GM12892 (cell line): ENCODE measurements at places on chromosomes 2 and 18.

DNA sequence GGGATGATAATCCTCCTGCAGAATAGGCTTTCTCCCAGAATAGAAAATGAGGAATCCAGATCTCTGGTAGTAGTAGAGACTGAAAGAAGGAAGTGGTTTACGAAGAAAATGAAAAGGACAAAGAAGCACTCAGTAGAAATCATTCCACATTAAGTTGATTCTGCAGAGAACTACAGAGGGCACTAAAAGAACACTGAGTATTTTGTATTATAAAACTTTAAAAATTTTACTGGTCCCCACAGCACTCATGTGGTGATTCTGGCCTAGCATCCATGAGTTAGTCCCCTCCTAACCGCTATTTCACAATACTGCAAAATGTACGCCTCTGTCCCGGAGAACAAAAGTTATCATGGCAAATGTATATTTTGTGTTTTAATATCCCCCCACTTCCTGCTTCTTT lies 42.9 kb upstream of the SLC35F5 start:
- no peak for DNase-seq

DNA sequence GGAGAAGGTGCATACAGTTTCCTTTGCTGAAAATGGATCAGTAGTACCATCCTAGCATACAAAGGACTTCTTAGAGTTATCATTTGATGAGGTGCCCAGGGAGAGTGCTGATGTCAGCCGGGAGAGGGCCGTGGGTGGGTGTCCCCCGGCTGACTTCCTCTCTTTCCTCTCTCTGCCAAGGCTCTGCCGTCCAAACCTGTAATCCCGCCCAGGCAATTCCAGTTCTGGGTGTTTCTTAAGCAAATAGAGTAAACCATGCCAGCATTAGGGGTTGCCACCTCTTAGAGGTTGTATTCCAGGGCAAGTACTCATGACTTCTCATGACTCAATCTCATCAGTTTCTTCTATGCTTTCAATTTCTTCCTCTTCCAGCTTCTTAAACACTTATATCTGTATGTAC lies 117.2 kb downstream of the GATA6 start:
- no peak for DNase-seq

- DNase-seq, result no peak
Measured at GRCh38 chr2:16186661-16187481, 246.5 kb downstream of the MYCN start.

- DNase-seq, result no peak
Measured at GRCh38 chr18:27668158-27668557, 483.1 kb upstream of the CHST9 start.

DNA sequence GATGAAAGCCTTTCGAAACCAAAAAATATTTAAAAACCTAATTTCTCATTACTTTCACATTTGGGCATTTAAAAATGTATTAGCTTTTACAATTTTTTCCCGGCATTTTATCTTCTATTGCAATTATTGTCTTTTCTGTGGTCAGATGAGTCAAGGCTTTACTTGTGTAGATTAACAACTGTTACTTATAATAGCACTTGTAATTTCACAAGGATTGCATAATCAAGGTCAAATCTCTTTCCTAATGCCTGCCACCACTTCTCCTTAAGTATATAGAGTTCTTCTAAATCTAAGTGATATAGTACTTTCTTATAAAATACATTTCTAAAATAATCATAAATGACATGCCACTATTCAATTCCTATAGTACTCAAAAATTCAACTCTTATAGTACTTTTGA lies 67.2 kb downstream of the SLC8A1 start:
- no peak for DNase-seq

DNA sequence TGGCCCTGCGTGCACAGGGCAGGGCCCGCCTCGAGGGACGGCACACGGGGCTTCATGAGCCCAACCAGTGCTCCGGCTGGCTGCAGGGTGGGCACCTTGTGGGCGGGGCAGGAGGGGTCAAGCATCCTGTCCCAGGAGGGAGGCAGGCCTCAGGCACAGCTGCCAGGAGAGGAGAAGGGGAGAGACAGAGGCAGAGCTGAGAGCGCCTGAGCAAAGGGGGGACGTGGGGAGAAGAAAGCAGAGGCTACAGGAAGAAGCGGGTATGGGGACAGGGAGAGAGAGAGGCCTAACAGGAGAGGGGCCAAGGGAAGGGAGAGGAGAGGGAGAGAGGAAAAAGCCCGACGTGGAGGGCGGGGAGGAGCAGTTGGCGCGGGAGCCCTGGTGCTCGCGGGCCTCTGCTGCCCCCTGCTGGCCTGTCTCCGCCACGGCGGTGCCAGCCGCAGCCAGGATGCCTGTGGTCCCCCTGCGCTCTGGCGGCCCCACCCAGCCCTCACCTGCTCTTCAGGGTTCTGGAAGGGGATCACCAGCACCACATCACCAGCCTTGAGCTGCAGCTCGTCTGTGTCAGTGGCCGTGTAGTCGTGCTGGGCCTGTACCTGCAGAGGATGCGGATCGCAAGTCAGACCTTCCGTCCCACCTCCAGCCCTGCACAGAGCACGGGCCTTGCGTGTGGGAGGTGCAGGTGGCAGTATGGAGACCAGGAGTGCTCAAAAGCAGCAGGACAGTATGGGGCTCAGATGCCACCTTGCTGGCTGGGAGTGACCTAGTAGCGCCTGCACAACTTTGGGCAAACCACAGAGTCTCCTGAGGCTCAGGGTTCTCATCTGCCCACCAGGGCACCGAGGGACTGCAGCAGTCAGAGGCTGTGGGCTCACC lies 56.8 kb downstream of the BIN1 start:
- peak; percentile 94 for DNase-seq

DNA sequence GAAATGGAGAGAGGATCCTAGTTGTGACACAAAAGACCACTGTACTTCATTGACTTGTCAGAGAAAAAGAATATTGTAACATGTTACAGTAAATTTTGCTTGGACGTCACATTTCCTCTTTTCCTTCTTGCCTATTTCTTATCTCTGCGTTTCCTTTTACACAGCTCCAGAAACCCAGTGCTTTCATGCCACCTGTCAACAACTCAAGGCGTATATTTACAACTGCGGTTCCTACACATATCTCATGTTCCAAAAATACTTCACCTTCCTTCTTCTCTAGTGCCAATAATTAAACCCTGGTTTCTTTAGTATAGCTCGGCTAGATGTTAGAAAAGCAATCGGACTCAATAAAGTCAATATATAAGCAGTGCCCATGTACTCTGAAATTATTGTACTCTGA lies 911.5 kb upstream of the FSHR start:
- no peak for DNase-seq

- no peak for DNase-seq
Measured at GRCh38 chr2:172220121-172220520, 117.4 kb upstream of the DLX2 start.

DNA sequence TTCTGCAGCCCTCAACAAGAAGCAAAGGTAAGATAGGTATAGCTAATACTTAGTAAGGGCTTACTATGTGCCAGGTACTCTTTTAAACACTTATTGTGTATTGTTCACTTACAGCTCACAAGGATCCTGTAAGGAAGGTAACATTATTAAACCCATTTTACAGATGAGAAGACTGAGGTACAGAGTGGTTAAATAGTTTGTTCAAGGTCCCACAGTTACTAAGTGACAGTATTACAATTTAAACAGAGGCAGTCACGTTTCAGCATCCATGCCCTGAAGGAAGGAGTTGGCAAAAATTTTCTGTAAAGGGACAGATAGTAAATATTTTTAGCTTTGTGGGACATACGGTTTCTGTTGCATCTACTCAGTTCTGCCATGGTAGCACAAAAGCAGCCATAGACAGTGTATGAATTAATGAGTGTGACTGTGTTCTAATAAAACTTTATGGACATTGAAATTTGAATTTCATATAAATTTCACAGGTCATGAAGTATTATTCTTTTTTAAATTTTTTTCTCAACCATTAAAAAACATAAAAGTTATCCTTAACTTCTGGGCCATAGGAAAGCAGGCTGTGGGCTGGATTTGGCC lies 75.7 kb downstream of the LTBP1 start:
- DNase-seq, result no peak

GRCh38 chr2:55438391-55439100 lies 18.9 kb upstream of the CCDC88A start:
- no peak for DNase-seq

GRCh38 chr2:104562537-104562936 lies 291.4 kb upstream of the POU3F3 start:
- no peak for DNase-seq

DNA sequence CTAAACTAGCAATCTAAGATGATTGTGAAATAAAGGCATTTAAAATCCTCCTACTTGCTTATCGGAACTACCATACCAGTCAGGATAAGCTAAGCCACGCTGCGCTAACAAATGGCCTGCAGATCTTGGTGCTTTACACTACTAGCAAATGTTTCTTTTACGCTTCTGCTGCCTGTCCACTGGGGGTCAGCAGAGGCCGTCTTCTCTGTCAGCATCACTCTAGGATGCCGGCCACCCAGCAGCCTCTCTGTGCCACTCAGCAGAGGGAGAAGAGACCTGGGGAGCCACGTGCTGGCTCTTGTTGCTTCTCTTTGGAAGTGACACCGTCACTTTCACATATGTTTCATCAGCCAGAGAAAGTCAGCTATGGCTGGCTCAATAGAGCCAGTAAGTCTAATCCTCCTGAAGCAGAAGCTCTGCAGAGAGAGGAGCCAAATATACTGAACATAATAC lies 36.6 kb downstream of the COPS8 start:
- peak; percentile 27 for DNase-seq

- no peak for DNase-seq
Measured at GRCh38 chr2:63861220-63861822, 19.6 kb downstream of the UGP2 start.

DNA sequence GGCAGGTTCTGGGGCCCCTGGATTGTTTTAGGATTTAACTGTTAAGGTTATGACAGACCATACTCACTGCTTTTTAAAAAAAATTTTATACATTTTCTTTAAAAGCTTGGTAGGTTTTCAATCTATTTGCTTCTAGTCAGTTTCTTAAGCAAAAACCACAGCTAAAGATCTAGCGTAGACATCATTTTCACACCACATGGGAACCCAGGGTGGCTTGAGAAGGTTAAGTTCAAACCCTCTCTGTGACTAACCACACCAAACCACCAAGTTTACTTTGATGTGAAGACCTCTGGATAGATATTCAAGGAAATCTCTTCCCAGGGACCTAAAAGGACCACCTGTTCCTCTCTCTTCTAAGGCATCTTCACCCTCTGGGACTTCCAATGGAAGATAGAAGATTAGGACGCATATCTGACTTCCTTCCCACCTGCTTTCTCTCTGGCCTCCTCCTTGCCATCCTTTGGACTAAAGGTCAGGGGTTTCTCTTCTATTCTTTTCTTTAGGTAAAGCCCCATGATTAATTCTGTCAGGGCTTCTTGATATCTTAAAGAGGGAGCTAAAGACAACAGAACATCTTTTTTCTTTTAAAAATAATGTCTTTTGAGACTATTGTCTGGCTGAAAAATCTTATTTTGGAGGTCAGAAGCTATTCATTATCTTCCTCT lies 32.3 kb downstream of the FOSL2 start:
- DNase-seq, result no peak

GRCh38 chr2:95551055-95551568 lies 40.7 kb upstream of the TRIM43 start:
- DNase-seq, result no peak

- DNase-seq, result no peak
Measured at GRCh38 chr2:227201771-227202170, 37.3 kb downstream of the COL4A3 start.

DNA sequence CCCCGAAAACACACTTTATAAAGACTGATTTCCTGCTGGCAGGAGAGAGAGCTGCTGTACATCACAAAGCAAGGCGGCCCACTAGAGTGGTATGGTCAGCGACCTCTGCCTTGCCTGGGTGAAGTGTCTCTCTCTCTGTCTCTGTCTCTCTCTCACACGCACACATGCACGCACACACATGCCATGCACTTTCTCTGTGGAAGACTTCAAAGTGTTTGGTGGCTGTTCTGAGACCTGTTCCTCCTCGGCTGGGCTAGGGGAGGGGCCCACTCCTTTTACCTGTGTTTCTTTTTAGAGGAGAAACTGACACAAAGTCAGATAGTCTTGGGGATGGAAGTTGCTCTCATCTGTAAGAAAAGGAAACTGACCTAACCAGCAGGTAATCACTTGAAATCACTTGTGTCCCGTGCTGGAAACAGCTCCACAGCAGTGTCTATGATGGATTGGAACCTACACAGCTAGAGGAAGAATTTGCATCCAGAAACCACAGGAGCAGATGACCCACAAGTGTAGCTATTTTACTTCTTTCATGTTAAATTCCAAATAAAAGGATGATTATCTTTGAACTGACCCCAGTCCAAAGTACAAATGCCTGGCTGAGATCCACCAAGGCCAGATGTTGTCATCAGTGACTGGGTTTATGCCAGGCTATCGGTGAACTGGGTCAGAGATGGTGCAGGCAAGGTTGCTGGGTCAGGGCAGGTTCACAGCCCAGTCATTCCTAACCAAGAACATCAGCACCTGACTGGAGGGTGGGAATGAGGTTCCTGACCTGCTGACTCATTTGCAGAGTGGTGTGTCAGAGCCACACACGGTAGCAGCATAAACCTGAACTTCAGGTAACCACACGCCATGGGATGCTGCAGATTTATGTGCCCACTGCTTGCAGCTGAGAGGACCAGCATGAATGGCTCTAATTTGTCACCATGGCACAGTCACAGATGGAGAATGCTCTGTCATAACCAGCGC lies 63.0 kb downstream of the NPAS2 start:
- no peak for DNase-seq

GRCh38 chr2:208025814-208026184 lies 472 bp upstream of the PLEKHM3 start:
- no peak for DNase-seq

- no peak for DNase-seq
Measured at GRCh38 chr2:28986429-28986828, 5.3 kb downstream of the TOGARAM2 start.

- no peak for DNase-seq
Measured at GRCh38 chr18:57660961-57661360, 39.3 kb upstream of the NARS1 start.

GRCh38 chr2:208142925-208143799 lies 2.8 kb downstream of the CRYGB start:
- no peak for DNase-seq

DNA sequence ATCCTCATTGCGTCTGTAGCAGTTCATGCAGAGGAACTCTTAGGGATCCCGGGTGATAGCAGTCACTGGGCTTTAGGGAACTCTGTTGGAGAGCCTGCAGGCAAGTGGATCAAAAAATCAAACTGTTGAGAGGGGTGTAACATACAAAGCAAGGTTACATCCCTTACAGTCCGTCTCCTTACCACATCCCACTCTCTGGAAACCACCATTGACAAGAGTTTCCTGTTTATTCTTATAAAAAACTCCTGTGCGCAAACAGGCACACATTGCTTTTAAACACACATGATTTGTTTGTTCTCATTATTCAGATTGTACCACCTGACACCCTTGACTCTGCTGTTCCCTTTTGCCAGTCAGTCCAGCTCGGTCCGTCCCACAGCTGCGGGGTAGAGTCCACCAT lies 137.7 kb downstream of the LTBP1 start:
- no peak for DNase-seq

DNA sequence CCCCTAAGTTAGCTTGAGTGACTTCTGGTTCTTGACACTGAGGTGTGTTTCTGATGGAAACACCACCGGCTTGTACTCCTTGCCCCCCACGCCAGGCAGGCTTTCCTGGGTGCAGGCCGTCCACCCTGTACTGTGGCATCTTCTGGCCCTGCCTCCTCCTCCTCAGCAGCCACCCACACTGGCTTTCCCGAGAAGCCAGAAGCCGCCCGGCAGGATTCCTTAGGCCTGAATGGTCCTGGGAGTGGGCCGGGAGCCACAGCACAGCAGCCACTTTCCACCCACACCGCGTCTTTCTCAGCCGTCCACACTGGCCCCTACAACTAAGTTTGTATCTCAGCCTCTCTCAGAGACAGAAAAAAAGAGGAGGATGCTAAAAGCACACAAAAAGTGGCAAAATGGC lies 2.1 kb upstream of the HSBP1L1 start:
- DNase-seq, result no peak
